ENCODE measurements at places on chromosomes 4 and X.
A peak's percentile ranks its signal among the peaks of the same experiment; 100 is the strongest.

- no peak for DNase-seq
Observed at GRCh38 chrX:43386875-43387274, 269.2 kb upstream of the MAOA start.

DNA sequence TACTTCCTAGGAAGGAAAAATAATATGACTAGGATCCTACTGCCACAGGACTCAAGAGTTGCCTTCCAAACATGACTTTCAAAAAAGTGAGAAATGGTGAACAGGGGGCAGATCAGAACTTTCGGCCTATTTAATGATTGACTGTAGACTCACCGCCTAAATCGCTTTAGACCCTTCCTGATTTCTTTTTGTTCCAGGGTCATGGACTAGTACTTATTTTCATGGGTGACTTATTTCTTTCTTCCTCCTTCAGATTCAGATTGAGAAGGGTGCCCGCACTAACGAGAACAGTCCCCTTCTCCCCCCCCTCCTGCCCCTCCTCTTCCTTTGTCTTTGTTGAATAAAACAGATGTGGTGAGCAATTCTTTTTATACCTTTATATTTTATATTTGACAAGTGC is 48.0 kb upstream of the KLHL8 start:
- no peak for DNase-seq

GRCh38 chr4:7733801-7734650 is 205.6 kb downstream of the AFAP1 start:
- DNase-seq, result peak; percentile 37

- no peak for DNase-seq
Observed at GRCh38 chr4:13325744-13326143, 158.4 kb downstream of the RAB28 start.

GRCh38 chr4:169094656-169095231 is 84.7 kb upstream of the CBR4 start:
- DNase-seq, result no peak

DNA sequence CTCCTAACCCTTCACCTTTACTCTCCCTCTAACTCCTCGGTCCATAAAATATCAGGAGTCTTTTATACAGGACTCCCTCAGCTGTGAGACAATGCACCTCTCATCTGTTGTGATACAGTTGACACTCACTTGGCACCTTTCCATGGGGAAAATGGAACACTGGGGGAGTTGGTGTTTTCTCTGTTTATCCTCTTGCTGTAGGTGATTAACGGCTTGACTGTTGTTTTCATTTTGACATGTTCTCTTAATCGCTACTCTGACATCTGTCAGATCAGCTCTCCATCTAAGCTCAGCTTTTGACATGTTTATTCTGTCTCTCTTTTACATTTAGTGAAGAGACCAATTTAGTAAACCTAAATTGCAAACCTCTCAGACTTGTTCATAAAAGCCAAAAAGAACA is 604.8 kb downstream of the TRAM1L1 start:
- DNase-seq, result no peak

DNA sequence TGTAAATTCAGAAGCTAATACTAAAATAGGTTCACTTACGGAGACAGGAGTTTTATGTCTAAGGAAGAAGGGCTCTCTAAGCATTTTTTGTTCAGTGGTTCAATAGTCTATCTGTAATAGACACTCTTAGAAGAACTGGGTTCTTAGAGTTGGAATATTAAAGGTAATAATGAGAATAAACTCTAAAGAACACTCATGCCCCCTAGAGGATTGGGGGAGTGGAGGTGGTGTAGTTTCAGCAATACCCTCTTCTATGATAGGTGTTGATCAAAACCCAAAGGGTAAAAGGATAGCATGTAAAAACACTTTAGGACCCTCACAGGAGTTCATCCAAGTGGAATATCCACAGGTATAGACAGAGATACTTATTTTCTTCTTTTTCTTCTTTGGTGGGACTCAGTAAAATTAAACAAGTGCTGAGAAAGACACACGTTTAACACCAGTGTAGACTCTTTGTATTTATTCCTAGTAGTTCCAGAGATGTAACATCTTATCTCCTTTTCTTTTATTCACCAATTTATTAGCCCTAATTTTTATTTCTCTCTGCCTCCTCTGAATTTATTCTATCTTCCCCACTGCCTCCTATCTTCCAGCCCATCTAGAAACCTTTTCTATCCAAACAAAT is 25.7 kb upstream of the MND1 start:
- DNase-seq, result peak; percentile 65

- no peak for DNase-seq
Observed at GRCh38 chr4:85779165-85779564, 304.2 kb downstream of the ARHGAP24 start.

- DNase-seq, result no peak
Observed at GRCh38 chrX:111259559-111259958, 10.7 kb downstream of the CAPN6 start.

DNA sequence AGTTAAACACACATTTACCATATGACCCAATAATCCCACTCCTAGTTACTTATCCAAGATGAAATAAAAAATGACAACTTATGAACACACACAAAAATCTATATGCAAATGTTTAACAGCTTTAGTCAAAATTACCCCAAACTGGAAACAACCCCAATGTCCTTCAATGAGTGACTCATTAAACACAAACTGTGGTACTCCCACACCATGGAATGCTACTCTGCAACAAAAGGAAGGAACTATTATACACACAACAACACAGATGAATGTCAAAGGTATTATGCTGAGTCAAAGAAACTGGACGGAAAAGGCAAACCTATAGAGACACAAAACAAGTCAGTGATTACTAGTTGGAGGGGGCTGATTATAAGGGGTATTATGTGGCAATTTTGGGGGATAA is 40.5 kb downstream of the MED14 start:
- DNase-seq, result no peak

DNA sequence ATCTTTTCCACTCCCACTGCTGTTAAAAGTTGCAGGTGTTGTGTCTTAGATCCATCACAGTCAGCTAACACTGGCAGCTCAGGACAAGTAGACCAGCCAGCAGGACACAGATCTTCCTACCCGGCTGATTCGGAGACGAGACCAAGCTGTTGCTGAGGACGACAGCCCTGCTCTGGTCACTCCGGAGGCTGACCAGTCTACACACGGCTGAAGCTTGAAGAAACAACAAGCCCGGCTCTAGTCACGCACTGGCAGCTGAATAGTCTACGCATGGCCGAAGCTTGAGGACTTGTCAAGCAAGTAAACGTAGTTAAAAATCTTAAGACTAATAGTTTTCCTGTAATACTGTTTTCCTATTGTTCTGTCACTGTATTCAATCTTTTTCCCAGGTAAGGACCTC is 1.8 kb downstream of the ACOX3 start:
- DNase-seq, result no peak

GRCh38 chr4:71255976-71256375 is 82.8 kb upstream of the SLC4A4 start:
- no peak for DNase-seq

GRCh38 chr4:67749286-67749685 is 4.9 kb downstream of the GNRHR start:
- no peak for DNase-seq

Measured in NCI-H526 (cell line).